Head of caudate nucleus (tissue), 42 donors: ENCODE measurements at places on chromosomes 7 and 10.

GRCh38 chr7:129955993-129956543, 3.3 kb upstream of the UBE2H start:
- no peak for DNase-seq

- DNase-seq: no peak
Observed at GRCh38 chr7:151048911-151049463, 656 bp downstream of the ASIC3 start.

DNA sequence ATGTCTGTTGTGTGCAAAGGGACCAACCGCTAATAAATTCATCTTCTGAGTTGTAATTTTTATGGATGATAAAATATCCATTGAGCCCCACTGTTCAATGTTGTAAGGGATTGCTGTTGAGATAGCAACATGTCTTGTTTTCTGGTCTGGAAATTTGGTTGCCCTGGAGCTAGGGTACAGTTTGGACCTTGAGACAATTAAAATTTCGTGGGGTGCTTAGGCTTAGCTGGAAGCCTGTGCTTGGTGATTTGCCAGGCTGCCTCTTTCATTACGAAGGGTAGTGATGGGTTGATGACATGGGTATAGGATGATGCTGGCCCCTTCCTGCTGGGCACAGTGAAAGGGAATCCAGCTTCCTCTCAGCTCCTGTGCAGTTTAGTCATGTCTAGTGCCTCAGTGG, 43.6 kb downstream of the PLCE1 start:
- no peak for DNase-seq

DNA sequence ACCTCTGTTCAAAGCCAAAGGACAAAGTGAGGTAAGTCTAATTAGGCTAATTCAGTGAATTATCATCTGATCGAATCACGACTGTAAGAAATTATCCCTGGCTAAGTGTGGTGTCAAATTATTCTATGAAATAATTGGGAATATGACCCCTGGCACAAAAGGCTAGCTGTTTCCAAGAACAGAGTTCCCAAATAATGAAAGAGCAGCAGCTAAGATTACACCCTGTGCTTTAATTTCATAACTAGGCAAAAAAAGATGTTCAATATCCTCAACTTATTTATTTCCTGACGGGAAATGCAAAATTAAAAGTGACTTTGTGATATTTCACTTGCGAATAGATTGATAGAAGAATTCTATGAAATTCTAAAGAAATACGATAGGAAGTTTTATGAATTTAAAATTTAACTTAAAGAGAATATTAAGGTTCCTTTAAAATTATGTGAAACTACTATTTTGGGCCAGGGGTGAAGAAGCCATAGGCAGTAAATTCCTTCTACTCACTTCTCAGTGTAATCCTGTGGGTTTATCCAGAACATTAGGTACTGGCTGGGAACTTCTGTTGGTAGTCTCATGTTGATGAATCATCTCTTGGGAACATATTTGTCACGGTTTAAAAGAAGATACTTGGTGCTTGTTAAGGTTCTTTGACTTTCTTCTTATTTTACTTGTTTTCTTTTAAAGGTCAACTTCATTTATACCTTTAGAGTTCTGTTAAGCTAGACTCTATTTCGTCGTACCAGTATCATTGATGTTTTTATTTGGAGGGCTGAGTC, 148.5 kb downstream of the POLR1F start:
- DNase-seq: no peak

DNA sequence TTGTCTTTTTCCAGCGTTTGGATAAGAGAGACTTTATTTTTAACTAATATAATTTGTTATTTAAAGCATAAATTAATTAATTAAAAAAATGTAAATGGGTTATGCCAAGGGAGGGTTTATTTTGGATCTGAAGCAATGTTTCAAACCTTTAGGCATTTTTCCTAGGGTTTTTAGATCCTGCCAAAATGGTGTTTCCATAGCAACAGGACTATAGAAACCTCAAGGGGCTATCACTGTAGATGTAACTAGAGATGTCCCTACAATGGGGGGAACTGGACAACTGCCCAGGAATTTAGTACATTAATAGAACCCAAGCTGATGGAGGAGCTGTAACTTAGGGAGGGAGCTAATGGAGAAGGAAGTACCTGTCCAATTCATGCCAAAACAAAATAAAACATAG, 57.3 kb downstream of the SLC39A12 start:
- no peak for DNase-seq

DNA sequence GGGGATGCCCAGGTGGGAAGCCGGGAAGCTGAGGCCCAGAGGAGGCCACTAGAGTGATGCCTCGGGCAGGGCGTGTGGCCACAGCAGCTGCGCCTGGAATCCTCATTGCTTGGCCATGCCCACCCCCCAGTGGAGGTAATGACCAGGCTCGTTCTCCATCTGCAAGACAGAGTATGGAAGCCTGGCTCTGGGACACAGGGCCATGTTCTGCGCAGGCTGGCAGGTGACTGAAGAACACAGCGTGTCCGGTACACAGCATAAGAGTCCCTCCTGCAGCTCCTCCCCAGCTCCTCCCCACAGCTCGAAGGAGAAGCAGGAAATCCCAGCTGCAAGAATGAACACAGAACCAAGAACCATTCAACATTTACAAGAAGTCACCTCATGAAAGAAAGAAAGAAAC, 64.8 kb downstream of the SMURF1 start:
- DNase-seq: peak; percentile 21

- DNase-seq: peak; percentile 13
Observed at GRCh38 chr7:157676001-157676400, 339.2 kb downstream of the DNAJB6 start.

DNA sequence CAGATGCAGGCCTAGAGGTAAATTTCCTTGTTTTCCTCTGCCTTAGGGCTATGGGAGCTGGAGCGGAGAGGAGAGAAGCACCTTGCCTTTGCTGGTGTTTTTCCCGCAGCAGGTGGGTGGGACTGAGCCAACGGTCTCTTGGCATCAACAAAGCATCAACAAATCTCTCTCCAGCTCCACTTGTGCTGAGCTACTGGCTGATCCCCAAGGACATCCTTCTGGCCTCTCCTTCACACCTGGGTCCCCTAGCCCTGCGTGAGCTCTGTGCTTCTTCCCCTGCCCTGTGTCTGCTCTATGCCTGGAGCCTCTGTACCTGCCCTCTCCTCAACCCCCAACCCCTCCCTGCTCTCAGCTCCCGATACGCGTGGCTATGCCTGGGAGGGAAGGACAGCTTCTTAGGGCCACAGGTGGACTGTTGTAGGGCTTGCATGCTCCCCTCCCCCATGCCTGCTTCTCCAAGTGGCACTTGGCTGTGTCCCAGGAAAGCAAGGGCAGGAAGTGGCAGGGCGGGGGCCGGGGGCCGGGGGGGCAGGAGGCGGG, 3.2 kb upstream of the CLDN4 start:
- no peak for DNase-seq

DNA sequence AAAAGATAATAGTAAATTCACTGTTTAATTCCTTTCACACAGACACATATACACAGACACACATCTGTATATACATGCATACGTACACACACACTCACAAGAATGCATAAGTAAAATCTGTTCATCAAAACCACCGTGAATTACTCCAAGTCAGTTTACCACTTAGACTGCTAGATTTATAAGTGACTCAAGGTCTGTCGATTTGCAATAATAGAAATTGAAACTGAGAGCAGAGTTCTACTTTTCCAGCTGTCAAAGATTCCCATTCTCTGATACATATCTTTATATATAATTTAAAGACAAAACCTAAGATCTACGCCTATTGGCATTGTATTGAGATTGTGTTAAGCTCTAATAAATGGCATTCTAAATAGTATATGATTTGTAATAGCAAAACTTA, 9.9 kb upstream of the HGF start:
- no peak for DNase-seq

- DNase-seq: no peak
Observed at GRCh38 chr10:112631501-112632400, 184.7 kb downstream of the VTI1A start.

DNA sequence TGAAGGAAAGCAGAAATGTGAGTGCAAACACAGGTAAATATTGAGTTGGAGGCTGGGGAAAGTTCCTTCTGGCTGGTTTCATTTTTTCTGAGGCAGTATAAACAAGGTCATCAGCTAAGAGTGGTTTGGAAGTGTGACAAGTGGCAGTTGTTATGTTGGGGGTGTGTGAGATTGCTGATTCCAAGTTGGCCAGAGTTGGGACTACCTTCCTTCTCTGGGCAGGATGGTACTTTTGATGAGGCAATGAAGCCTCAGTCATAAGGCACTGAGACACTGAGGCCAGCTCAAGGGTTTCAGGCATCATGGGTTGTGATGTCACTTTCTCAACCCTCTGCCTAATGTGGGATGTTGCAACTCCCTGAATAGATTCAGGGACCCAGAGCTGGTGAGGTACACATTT, 8.2 kb upstream of the PTTG1IP2 start:
- no peak for DNase-seq

DNA sequence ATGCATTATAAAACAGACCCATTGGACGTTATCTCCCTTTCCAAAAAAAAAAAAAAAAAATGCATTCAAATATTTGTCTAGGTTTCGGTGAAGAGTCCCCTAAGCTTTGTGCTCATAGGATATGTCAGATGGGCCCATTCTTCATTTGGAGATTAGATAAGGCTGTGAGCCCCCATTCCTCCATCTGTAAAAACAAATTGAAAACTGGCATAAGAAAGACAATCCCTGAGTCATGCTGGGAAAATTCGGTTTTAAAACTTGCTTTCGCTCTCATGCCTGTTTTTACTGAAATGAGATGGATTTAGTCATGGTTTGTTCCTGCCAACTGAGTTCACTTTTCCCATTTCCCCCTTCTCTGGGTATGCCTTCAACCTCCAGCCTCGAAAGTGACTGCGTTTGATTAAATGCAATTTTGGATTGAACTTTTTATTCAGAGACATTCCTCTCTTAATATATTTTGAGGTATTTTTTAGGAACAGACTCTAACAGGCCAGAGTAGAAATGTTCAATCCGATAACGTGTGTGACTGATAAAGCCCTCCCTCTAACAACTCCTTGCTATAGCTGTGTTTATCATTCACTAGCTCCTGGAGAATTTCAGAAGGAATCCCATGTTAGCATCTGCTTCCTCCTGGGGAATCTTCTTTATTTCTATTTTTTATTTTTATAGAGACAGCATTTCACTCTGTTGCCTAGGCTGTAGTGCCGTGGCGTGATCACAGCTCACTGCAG, 190.9 kb upstream of the LYZL2 start:
- DNase-seq: no peak

GRCh38 chr7:74498996-74499834, 45.5 kb downstream of the GTF2IRD1 start:
- no peak for DNase-seq

GRCh38 chr7:28587211-28587610, 174.9 kb downstream of the CREB5 start:
- DNase-seq: peak; percentile 12

GRCh38 chr10:126902157-126902556, 3.1 kb upstream of the DOCK1 start:
- DNase-seq: no peak

DNA sequence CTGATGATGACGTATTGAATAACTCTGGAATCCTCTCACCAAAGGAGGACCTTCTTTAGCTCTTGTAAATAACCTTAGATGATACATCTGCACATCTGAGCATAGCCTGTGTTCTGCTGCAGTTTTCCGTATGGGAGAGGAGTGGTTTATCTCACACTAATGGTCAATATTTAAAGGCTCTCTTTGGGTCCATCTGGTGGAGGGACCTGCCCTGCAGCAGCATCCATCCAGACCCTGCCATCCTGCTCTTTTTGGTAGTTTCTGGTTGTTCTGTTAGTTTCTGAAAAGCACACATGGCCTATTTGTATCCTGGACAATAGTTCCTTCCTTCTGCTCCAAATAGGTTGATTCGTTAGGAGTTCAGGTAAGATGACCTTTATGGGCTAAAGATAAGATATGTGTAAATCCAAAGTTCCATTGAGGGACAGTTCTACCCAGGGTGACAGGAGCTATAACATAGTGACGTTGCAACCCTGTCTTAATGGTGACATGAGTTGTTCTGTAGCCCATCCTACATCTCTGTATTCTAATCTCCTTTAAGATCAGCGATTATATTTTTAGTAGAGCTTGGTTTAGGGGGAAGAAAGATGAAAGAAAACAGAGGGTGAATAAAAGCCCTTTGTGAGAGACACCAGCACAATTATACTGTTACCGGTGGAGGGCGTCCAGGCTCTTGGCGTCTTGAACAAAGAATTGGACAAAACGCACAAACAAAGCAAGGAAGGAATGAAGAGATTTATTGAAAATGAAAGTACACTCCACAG, 60.0 kb upstream of the KLF14 start:
- DNase-seq: peak; percentile 12

GRCh38 chr7:150855476-150856302, 3.4 kb downstream of the AOC1 start:
- DNase-seq: no peak

DNA sequence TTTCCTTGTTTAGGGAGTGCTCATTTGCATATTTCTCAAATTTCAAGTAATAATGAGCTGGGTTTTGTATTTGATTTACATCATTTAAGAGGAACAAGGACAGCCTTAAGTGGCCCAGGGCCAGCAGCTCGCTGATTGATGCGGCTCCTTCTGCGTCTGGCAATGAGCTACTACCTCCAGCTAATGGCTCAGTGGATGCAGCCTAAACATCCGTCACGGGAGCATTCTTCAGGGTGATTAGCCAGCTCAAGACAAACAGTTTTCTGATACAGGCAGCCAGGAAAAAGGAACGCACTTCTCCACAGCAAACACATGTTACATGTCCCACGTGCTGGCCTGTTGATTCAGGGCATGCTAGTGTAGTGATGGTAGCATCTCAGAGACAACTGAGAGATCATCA, 169.3 kb upstream of the TCERG1L start:
- DNase-seq: no peak

DNA sequence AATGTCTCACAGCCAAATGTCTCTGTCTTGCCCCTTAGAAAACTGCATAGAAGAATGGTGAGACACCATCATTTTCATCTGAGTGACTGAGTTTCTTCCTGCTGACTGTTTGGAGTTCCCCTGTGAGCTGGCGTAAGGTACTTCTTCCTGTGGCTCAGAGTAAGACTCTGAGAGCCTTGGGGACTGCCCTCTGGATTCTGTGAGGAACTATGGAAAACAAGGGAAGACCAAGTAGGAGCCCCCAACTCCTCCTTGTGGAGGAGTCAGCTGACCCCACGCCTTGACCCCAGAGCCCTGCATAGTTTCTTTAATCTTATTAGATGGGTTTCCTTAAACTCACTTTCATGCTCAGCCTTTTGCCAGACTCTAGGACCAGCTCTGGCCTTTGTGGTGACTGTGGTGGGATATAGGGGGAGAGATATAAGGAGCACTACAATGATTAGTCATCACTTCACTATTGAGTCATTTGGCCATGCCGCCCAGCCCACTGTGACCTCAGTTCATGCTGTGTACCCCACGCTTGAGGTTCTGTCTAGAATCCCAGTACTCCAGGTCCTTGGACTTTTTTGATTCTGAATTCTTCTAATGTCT, 51.8 kb upstream of the FAM133B start:
- no peak for DNase-seq

DNA sequence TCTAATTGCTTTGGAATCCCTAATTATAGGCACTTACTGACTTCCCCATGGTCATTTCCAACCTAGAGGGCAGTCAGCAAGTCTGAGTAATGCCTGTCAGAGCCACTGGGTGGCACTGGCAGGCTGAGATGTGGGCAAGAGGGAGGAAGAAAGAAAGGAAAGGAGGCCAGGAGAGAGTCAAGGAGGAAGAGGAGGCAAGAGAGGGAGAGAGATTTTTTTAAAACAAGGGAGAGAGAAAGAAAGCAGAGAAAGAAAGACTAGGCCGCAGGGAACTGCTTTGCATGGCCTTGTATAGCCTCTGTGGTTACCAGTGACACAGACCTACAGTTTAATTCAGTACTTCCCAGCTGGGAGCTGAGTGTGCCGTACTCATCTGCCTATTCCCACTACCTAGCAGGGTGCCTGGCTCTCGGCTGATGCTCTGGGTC, 210.4 kb upstream of the ADO start:
- peak; percentile 75 for DNase-seq
